Foreskin keratinocyte (primary cell): ENCODE measurements at places on chromosomes 5 and 9. TPM values are rescaled to one million over a fixed set of nuclear protein-coding genes. Genes with fewer than 3 reads are reported as not detected.
A peak's percentile ranks its signal among the peaks of the same experiment; 100 is the strongest.

Gene NPR3
- not detected in 2 replicates for total RNA-seq

Gene DNAJA1
- total RNA-seq = 137 and 170 TPM in 2 replicates

Gene CDHR2
- total RNA-seq = 0.04 and 0.27 TPM in 2 replicates

Gene IL5
- not detected in 2 replicates for total RNA-seq

Gene CCL28
- 1.9 and 2.5 TPM in 2 replicates for total RNA-seq

Gene MGAT4B
- 113 and 121 TPM in 2 replicates for total RNA-seq

Gene TMEM171
- 8.0 and 9.8 TPM in 2 replicates for total RNA-seq

Gene PCDHGA11
- total RNA-seq = 1.7 and 2.7 TPM in 2 replicates

- DNase-seq = no peak
Measured at GRCh38 chr5:30747412-30747811, 446.1 kb upstream of the CDH6 start.

- DNase-seq = peak; percentile 45
Measured at GRCh38 chr5:150487199-150488061, 20.5 kb upstream of the NDST1 start.

DNA sequence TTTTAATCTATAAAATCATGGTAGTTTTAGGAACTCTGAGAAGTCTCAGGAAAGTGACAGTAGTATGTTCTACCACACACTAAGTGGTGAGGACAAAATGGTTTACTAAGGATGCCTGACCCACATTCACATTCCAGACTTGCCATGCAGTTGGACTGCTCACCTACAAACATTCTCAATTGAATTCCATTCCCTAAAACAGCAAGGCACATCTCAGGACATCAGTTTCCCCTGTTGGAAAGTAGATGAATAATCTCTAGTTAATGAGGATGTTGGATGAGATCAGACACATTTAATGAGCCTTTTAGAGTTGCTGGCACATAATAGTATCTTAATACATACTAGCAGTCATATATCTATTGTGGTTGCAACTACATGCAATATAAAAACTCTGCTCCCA is 76.6 kb downstream of the ZNF618 start:
- no peak for DNase-seq

GRCh38 chr9:129594632-129595031 is 26.3 kb downstream of the C9orf50 start:
- no peak for DNase-seq

DNA sequence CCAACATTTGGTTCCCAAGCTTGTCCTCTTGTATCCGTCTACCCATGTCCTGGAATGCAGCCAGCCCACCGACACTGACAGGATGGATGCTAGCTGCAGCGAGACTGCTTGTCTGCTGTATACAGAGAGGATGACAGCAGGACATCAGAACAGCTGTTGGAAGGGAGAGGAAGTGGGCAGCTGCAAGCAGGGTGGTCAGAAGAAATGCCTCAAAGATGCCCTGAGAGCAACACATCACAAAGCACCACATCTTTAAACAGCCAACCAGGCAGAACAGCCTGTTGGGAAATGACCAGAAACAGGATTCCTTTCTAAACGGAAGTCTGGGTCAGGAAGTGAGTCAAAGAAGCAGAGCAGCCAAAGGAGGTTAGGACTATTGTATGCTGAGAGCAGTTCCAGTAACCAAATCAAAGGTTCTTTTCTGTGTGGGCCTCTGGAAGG is 219.1 kb downstream of the NDUFS4 start:
- peak; percentile 25 for DNase-seq

DNA sequence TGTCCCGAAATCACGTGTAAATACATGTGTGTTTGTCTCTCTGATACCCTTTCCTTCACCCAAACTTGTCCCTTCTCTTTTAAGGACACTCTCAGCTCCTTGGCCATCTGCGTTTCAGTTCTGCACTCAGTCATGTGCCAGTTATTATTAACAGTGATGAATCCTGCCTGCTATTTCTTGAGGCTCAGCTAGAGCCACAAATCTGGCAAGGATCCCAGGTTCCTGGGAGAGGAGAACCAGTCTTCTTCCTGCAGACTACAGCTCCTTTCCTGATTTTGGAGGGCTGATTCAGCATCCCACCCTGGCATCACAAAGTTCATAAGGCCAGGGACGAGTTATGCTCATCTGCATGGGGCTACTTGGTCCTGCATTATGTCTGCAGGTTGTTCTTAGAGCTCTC is 5.6 kb downstream of the MAMDC2 start:
- DNase-seq = peak; percentile 27

DNA sequence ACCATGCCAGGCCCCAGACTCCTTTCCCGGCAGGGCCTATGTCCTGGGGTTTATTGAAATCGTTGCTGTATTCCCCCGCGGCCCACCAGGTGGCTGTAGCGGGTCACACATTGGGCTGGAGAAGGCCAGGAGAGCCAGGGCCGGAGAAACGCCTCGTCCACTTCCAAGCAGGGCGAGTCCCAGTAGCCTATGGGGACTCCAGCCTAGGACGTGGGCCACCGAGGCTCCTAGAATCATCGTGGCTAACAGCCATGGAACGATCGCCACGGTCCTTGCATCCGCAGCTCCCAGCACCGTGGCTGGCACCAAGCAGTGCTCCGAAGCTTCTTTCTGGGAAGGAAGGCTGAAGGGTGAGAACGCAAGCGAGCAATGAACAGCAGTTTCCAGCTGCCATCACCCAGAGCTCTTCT is 87.7 kb downstream of the ENTREP1 start:
- no peak for DNase-seq

DNA sequence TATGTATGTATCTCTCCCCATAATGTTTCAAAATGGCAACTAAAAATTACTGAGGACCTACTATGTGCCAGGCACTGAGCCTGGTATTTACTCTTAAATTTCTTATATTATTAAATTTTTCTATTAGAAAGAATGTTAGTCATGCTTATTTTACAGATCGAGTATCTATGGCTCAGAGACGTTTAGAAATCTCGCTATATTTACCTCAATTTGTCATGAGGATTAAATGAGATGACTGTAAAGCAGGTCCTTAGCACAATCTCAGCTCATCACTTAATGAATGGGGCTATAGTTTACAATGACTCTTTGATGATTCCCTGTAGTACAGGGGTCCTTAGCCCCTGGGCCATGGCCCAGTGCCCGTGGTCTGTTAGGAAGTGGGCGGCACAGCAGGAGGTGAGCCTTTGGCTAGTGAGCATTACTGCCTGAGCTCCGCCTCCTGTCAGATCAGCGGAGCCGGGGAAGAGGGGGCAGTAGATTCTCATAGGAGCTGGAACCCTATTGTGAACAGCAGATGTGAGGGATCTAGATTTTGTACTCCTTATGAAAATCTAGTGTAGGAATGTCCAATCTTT is 15.5 kb downstream of the ENC1 start:
- DNase-seq = no peak

DNA sequence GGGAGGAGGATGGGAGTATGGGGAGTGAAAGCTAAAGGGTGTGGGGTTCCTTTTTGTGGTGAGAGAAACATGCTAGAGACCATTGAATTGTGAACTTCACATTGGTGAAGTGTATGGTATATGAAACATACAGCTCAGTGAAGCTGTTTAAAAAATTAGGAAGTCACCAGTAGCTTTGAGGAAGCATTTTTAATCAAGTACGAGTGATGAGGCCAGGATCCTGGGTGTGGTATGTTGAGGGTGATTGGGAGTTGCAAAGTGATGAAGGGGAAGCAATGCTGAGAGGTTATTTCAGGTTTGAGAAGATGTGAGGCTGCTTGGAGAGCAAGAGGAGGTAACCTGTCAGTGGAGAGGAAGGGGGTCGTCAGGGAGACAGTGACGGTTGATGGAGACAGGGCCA is 22.7 kb upstream of the CLK4 start:
- DNase-seq = no peak

DNA sequence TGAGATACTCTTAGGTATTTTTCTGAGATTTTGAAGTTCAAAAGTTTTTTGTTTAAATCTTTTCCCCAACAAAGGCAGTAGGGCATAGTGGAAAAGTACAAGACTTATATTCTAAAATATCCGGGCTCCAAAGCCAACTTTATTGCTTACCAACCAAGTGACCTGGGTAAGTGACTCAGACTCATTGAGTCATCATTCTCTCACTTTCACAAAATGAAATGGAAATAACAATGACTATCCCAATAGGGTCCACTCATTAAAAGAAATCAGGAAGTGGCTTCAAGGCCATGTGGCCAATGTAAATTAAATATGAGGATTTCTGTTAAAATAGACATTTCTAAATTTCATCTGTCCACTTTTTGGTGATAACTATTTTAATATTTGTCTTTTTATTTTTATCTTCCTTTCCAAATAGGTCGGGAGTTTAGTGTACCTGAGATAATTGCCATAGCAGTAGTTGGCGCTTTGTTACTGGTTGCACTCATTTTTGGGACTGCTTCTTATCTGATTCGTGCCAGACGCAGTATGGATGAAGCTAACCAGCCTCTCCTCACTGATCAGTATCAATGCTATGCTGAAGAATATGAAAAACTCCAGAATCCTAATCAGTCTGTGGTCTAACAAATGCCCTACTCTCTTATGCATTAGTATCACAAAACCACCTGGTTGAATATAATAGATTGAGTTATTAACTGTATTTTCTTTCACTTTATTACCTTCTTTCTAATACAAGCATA is 15.5 kb downstream of the TYRP1 start:
- DNase-seq = peak; percentile 70

GRCh38 chr5:13186177-13186576 is 758.3 kb downstream of the DNAH5 start:
- no peak for DNase-seq

- peak; percentile 65 for DNase-seq
Measured at GRCh38 chr9:21709464-21710058, 92.9 kb upstream of the MTAP start.

DNA sequence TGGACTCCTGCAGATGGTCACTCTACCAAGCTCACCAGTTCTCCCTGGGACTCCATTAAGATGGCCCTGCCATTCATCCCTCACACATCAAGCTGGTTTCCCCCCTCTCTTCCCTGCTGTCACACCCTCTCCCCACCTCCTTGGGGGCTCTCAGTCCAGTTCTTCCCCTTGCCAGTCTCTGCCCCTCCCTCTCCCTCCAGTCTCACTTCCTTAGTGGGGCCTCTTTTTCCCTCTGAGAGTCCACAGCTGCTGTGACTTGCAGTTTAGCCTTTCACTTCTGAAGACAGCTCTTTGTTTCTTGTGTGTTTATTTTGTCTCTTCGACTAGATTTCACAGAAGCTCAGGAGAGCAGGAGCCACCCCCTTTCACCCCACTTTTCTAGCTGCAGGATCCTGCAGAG is 10.5 kb downstream of the DOCK2 start:
- no peak for DNase-seq

DNA sequence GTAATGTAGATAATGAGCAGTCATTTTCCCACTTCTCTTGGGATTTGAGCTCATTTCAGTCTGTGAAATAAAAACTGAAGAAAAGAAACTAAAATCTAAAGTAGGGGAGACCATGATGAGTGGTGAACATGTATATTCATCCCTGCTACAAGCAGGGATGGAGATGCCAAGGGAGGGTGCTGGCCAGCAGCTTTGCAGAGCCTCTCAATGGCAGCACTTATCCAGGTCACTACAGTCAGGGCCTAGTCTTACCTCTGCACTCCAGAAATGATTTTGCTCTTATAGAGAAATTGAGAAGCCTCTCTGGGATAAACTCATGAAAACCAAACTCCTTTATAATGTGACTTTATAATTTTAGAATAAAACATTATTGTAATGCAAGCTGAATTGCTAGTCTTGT is 317.6 kb downstream of the FBXL17 start:
- no peak for DNase-seq

DNA sequence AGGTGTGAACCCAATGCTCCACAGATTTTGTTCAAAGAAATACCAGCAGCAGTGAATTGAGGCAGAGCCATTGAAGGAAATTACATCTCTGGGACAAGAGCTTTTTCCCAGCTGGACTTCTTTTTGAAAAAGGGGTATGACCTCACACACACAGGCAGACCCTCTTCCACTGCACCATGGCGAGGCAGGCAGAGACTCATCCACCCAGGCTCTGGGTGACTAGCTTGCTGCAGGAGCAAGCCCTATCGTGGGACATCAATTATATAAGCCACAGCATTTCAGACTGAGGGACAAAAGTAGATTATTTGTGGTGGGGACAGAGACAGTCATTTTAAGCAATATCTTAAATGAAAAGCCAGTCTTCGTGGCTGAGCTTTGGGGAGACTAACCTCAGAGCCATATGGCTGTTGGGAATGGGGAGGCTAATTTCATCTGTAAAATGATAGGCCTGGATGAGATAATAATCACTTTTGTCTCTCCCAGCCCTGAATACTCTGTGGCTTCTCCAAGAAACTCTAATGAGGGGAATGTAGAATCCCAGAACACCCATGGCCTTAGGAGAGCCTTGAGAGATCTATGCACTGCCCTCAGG is 113.1 kb upstream of the TNC start:
- no peak for DNase-seq

DNA sequence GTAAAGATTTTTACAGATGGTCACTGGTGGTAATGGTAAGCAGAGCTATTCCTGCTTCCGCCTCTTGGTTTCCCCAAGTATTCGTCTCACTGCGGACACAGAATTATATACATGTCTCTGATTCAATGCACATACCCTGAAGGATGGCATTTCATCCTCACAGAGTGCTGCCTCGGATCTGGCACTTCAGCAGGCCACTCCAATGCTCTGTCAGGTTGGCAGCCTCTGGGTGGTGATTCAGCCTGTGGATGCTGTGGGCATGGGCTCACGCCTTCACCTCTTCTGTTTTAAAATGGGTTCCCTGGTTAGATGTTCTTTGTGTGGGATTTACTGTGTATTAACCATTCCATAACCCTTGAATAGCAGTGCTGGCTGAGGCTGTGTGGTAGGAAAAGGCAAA is 182.6 kb upstream of the ZNF608 start:
- DNase-seq = no peak

DNA sequence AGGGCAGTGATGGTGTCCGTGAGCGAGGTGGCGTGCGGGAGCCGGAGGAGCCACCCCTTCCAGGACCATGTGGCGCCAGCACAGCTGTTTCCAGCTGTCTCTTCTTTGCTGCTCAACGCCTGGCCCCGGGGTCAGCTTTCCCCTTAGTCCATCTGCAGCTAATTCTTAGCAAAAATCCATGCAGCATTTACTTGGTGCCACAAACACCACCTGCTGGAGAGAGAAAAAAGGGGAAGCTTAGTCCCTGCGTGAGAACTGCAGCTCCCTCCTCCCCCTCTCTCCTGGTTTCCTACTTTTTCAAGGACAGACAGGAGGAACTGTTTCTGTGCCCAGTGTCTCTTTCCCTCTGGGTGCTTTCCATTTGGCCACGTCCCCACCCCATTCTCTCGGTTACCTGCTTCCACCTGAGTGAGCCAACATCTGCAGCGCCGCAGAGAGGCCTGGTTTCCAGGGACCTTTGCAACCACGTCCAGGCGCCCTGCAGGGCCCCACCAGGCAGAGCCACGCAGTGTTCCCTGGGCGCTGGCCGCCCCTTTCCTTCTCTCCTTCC is 3.4 kb downstream of the SLC6A19 start:
- no peak for DNase-seq

- DNase-seq = no peak
Measured at GRCh38 chr5:143494595-143494994, 91.1 kb upstream of the NR3C1 start.
